Panc1 (cell line): ENCODE measurements at places on chromosomes 4 and X. TPM values are rescaled to one million over a fixed set of nuclear protein-coding genes. Genes with fewer than 3 reads are reported as not detected.

RTL5 gene
- total RNA-seq, result 11.0 TPM

H2BW2 gene
- not detected for total RNA-seq

NPNT gene
- 1.9 TPM for total RNA-seq

RPL36A gene
- total RNA-seq, result 308 TPM

DNA sequence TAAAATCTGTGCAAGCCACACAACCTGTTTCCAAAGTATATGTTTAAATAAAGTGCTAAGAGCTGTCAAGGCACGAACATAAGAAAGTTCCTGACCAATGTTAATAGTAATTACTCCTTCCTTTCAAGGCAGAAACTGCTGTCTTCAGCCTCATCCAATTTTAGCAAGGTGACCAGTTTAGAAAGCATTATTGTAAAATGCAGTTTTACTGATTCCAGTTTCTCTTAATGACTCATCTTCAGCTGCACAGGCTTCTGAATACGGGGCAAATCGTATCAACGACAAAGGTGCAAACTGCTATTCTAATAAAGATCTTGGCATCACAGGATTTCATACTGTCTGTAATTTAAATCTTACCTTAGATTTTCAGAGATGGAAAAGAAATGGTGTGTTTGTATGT, 87.5 kb downstream of the PPP3CA start:
- DNase-seq, result no peak

DNA sequence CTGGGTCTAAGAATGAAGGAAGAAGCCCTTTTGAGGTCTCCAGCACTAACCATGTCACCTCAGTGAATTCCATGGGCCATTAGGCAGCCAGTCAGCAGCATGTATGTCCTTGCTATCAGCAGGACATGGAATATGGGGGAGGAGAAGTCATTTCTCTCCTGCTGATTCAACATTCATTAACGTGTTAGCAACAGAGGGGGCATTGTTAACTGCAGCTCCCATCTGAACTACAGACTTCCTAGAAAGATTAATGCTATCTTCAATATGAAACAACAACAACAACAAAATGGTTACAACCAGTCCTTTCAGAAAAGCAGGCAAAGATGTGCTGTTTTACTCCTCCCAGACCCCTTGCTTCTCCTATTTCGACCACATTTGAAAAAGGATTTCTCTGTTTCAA, 120.4 kb upstream of the SLC34A2 start:
- no peak for DNase-seq

- no peak for DNase-seq
These were observed 56.1 kb downstream of the FAM193A start for GRCh38 chr4:2592572-2592971.

DNA sequence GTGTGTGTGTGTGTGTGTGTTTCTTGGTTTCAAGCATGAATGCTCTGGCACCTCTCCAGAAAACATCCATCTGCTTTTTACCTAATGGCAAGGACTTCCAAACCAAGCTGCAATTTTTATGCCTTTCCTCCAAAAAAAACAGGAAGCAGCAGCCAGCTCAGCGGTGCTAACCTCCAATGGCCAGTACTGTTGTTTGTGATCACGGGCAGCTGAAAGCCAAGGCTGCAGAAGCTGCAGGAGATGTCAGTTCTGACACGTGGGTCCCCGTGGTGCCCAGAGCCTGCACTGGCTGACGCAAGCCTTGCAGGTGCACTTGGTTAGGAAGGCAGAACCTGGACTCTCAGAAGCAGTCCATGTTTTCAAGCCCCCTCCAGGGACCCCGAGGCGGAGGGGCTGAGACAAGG, 313.6 kb upstream of the DDX53 start:
- DNase-seq, result no peak

- no peak for DNase-seq
These were observed 13.5 kb downstream of the LETM1 start for GRCh38 chr4:1842339-1842895.

GRCh38 chrX:133414406-133415275, 648 bp downstream of the GPC4 start:
- no peak for DNase-seq

- no peak for DNase-seq
These were observed 79.3 kb upstream of the MTNR1A start for GRCh38 chr4:186634591-186635128.

DNA sequence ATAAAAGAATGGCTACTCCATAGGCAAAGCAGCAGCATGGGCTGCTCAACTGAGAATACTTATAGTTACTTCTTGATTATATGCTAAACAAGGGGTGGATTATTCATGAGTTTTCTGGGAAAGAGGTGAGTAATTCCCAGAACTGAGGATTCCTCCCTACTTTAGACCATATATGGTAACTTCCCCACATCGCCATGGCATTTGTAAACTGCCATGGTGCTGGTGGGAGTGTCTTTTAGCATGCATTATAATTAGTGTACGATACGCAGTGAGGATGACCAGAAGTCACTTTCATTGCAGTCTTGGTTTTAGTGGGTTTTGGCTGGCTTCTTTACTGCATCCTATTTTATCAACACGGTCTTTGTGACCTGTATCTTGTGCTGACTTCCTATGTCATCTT, 141.5 kb downstream of the MAGEB17 start:
- no peak for DNase-seq

- no peak for DNase-seq
These were observed 496.6 kb downstream of the STIM2 start for GRCh38 chr4:27357283-27357682.

- no peak for DNase-seq
These were observed 5.1 kb upstream of the CXCL8 start for GRCh38 chr4:73735231-73735630.
